ENCODE measurements at places on chromosomes 6 and 20.

DNA sequence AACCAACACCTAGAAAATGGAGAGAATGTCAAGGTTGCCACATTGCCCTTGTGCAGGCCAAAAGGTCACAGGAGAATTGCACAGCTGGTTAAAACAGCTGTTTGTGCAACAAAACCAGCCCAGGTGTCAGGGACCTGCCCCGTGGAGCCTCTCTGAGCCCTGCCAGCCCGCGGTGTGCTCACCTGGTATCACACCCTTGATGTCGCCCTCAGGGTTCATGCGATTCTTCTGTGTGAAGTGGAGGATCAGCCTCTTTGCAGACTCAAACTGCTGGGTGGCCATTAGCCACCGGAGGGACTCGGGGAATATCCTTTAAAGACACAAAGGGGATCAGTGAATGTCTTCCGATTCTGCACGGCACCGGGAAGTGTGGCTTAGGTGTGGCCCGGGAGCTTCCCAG is 39.2 kb downstream of the PSMG4 start:
- DNase-seq, result no peak

DNA sequence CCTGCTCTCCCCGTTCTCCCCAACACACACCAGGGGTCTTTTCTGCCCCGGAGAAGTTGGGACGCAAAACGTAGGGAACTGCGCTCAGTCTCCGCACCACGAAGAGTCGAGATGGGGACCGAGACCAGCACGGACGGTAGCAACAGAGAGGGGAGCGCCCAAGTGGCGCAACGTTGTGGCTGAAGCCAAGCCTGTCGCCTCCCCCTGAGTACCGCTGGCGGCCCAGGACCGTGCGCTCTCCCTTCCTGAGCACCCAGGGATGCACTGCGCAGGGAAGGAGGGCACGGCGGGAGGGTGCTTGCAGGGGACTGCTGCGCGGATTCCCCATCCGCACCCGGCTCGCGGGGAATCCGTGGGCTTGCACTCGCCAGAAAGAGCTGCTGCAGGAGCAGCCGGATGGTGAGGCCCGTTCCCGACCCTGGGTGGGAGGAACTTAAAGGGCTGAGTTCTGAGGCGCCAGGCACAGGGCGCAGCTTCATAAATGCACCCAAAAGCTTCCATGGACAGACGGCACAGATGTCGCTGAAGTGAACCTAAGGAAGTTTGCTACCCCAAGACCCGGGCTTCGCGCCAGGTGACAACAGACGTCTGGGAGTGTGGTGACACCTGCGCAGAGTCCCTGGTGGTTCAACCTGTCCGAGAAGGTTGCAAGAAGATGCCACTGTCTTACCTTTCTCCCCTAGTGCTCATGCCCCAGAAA is 178.7 kb downstream of the TBXT start:
- DNase-seq, result no peak

- no peak for DNase-seq
These were observed 11.3 kb upstream of the RBCK1 start for GRCh38 chr20:396619-397431.

DNA sequence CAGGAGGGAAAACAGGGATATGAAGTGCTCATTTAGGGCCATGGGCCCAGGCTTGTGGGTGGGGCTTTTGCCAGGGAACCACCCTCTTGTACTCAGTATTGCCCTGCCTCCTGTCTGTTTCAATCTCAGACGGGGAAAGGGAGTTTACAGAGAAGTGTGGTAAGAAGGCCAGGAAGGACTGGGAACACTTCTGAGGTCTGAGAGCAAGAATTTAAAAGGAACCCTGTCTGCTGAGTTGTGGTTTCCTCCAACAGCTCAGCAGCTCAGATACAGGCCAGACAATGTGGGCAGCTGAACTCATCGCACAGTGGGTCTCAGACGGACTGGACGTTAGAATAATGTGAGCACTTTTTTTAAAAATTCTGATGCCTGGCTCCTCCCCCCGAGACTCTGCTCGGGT is 354.1 kb upstream of the ARID1B start:
- DNase-seq, result no peak

DNA sequence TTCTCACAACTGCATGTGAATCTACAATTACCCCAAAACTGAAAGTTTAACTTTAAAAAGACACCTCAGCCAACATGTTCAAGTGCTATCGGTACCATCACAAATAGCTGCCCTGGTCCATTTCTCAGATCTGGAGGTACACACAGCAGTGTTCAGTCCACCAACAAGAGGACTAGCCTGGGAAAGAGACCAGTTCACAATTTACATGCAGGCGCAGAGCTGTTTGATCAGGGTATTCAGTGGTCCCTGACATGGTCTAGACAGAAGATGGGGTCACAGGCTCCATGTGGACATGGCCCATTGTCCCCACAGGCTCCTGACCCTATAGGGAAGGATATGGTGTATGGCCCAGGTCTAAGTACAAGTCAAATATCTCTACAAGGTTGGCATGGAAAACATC is 15.6 kb upstream of the TGM6 start:
- no peak for DNase-seq

DNA sequence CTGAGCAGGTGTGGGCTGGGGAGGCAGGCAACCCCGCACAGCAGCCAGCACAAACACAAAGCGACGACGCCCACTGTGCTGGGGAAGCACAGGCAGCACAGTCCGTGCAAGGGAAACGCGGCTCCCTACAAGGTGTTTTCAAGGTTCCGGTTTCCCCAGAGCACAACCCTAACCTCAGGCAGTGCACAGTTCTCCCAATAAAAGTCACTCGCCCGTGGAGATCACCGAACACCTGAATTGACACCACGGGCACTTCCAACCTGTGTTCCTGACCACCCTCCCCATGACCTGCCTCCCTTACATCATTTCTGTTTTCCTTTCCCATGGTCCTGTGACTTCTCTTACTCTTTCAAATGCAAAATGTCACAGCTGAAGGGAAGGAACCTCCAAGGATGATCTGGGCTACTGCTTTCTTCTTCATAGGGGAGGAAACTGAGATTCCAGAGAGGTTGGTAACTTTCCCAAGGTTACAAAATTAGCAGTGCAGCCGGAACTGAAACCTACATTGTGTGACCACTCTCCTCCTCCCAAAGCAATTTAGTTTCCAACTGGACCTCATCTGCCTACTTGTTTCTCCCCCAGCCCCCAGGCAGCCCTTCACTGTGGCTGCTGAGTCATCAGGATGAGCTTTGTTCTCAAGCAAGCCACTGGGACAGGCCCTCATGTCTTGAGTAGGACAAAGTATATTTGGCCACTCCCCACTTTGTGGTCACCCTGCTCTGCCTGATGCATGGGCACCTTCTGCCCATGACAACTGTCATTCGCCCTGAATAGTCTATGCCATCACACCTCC is 125.3 kb downstream of the ATXN1 start:
- no peak for DNase-seq

- no peak for DNase-seq
These were observed 10.5 kb upstream of the PCMTD2 start for GRCh38 chr20:64244870-64245603.

All from right renal pelvis (tissue), 4 donors.